ENCODE measurements at places on chromosomes 7 and 10.

- DNase-seq, result no peak
Measured at GRCh38 chr7:153564391-153564790, 487.8 kb upstream of the DPP6 start.

DNA sequence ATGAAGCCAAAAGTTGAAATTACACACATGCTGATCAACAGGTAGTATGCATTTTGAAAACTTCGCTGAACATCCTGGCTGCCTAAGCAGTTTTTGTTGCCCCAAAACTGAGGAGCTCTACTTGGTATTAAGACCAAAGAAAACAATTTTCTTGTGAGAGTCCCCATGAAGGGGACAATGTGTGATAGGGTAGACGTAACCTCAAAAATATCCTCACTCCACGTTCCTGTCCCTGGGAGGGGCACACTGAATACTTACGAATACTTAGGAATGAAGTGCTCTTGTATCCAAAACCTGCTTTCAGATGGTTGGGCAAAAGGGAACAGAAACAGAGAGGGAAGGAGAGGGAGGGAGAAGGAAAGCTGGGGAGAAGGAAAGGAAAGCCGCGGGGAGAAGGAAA lies 24.7 kb downstream of the CCDC6 start:
- no peak for DNase-seq

DNA sequence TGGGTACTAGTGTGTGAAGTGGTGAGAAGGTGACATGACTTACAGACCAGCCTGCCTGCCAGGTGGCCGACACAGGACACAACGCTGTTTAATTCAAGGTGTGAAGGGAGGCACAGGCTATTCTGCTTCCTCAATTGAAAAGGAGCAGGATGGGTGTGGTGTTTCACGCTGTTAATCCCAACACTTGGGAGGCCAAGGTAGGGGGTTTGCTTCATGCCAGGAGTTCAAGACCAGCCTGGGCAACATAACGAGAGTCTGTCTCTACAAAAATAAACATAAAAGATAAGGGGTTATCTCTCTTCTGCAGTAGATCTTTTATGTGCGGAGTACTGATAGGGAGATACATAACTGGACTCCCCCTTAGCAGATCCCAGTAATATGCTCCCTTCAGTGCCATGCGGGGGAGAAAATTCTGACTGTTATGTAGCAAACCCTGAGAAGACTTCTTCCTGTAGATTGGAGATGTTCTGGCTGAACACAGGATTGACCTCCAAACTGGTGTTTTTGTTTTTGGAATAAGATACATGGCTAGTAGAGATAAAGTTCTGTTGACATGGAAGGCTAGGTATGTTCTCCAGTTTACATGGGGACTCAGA lies 63.2 kb downstream of the CCNY start:
- no peak for DNase-seq

DNA sequence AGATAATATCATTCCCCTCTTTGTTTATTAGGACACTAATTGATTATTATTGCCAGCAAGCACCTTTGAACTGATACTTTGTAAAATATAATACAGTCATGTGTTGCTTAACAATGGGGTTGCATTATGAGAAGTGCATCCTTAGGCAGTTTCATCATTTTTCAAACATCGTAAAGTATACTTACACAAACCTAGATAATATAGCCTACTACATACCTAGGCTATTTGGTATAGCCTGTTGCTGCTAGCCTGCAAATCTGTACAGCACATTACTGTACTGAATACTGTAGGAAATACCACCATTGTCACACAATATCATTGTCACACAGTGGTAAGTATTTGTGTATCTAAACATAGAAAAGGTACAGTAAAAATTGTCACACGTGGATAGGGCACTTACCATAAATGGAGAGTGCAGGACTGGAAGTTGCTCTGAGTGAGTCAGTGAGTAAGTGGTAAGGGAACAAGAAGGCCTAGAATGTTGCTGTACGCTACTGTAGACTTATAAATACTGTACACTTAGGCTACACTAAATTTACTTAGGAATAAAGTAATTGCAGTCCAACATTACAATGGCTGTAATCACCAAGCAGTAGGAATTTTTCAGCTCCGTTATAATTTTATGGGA lies 70.7 kb downstream of the LCOR start:
- DNase-seq, result no peak

- DNase-seq, result no peak
Measured at GRCh38 chr10:103833731-103834365, 21.5 kb downstream of the SH3PXD2A start.

GRCh38 chr7:71457021-71457420 lies 325.1 kb downstream of the GALNT17 start:
- DNase-seq, result no peak

GRCh38 chr10:123464430-123465323 lies 201.5 kb upstream of the GPR26 start:
- no peak for DNase-seq

GRCh38 chr7:35691366-35691765 lies 3.6 kb downstream of the HERPUD2 start:
- no peak for DNase-seq

DNA sequence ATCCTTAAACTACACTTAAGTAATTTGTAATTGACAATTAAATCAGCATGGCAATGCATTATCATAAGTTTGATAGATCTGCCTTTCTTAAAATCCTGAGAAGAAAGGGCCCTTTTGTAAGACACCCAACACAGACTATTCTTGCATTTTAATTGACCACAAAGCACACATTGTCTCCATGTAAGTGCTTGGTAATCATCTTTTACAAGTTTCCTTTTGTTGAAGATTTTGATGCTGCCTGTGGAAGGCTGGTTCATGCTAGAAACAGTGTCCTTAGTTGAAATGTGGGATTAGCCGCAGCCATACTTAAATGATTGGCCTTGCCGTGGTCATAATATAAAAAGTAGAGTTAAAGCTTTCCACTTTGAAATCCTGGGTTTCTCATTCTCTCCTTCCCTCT lies 32.3 kb upstream of the CELF2 start:
- no peak for DNase-seq

GRCh38 chr10:2882628-2883027 lies 184.7 kb upstream of the PFKP start:
- no peak for DNase-seq

Measured in stimulated activated CD4-positive, alpha-beta T cell treated with anti-CD3 and anti-CD28 coated beads, Interleukin-12 subunit alpha, Interleukin-12 subunit beta, amount 100 ng/mL, for 24 hours (primary cell).